ENCODE measurements at places on chromosomes 5 and 9.

DNA sequence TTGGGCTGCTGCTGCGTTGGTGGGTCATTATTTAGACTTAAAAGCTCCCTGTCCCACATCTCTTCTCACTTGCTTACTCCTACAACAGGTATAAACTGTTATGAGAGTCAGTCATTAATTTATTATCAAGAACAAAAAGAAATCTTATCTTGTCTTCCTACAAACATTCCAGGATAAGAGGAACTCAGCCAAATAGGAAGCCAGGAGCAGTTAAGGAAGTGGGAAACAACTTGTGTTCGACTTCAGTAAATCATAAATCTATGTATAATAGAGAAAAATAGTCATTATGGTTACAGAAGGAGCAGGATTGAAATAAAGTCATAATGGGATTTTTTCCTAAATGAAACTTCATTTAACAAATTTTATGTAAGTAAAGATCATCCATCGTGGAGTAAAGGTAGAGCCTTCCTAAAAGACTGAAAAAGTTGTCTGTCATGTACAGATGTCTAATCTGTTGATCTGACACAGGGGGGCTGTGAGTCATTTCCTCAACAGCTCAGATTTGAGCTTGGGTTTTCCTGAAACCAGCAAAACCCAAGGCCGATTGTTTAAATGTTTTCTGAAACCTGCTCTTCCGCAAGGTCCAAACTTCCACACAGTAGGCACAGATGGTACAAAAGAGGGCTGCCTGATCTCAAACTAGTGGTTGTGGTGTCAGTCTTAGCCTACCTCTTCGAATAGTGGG lies 25.3 kb upstream of the LRRTM2 start:
- DNase-seq, result no peak

- DNase-seq, result no peak
Observed at GRCh38 chr9:6788162-6789016, 30.6 kb downstream of the KDM4C start.

DNA sequence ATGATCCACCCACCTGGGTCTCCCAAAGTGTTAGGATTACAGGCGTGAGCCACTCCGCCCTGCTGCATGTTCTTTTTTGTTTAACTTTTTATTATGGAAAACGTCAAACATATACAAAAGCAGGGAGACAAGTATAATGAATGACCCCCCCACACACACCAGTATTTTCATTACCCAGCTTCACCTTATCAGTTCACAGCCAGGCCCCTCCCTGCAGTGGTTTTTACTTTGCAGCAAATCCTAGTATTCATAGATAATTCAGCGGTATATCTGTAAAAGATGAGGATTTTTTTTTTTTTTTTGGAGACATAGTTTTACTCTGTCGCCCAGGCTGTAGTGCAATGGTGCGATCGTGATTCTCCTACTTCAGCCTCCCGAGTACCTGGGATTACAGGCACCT lies 2.3 kb downstream of the POMT1 start:
- no peak for DNase-seq

- DNase-seq, result no peak
Observed at GRCh38 chr9:14797435-14797834, 74.9 kb upstream of the CER1 start.

- DNase-seq, result no peak
Observed at GRCh38 chr5:5139336-5139776, 774 bp upstream of the ADAMTS16 start.

DNA sequence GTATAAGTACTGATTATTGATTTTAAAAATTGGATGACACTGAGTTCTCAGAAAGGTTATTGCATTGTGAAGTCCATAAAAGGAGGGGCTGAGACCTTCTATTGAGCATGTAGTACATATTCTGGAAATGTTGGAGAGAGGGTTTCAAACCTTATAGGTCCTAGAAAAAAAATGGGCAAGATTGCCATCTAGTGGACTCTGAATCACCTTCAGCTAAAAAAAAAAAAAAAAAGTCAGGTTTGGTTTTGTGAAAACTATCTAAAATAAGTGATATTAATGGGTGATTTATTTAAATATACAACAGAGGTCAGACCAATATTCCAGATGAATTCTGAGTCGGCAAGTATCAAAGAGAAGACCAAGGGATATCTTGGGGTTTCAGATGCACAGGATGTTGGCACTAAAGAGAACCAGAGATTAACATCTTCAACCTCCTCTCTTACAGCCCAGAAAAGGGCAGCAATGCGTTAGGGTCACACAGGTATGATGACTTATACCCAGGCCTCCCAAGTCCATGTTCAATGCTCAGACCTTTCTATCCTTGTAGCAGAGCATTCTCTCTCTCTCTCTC lies 109.8 kb upstream of the NMUR2 start:
- no peak for DNase-seq

GRCh38 chr5:158203261-158203660 lies 344.3 kb upstream of the CLINT1 start:
- no peak for DNase-seq

GRCh38 chr9:21326526-21327139 lies 8.6 kb downstream of the KLHL9 start:
- no peak for DNase-seq

All from stimulated activated CD4-positive, alpha-beta T cell treated with anti-CD3 and anti-CD28 coated beads, TNF-alpha, amount 100 ng/mL, for 1 hour (primary cell).